ENCODE measurements at places on chromosomes 2 and 18.
A peak's percentile ranks its signal among the peaks of the same experiment; 100 is the strongest.

- no peak for DNase-seq
Measured at GRCh38 chr2:128557831-128558241, 239.2 kb upstream of the HS6ST1 start.

- DNase-seq, result no peak
Measured at GRCh38 chr2:137031731-137032130, 266.4 kb downstream of the THSD7B start.

DNA sequence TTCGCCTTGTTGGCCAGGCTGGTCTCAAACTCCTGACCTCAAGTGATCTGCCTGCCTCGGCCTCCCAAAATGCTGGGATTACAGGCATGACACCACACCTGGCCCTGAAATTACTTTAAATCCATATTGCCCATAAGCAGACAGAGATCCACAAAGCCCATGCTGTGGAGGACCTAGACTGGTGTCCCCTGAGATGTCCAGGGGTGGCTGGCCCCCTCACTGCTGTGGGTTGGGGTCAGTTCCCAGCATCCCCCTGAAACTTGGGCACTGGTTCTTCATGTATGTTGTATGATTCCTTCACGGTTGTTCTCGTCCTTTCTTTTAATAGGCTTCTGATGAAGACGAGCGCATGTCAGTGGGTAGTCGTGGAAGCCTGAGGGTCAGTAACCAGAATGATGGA is 78.1 kb upstream of the RBM44 start:
- no peak for DNase-seq

GRCh38 chr2:202657876-202658275 is 23.1 kb downstream of the FAM117B start:
- no peak for DNase-seq

DNA sequence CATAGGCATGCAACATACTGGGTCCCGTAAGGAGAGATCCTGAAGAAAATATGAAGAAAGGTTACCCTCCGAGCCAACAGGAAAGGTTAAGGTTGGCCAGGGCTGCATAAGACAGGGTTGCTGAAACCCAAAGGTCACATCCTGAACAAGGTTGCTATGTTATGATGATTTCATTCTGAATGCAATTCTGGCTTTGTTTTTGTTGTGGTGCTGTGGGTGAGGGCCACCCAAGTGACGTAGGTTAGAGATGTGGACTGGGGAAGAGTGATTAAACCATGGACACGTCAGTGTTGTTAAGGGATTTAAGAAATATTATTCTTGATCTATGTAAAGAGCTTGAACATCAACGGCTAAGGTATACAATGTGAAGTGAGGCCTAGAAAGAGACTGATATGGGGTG is 60.0 kb downstream of the ZEB2 start:
- DNase-seq, result no peak

DNA sequence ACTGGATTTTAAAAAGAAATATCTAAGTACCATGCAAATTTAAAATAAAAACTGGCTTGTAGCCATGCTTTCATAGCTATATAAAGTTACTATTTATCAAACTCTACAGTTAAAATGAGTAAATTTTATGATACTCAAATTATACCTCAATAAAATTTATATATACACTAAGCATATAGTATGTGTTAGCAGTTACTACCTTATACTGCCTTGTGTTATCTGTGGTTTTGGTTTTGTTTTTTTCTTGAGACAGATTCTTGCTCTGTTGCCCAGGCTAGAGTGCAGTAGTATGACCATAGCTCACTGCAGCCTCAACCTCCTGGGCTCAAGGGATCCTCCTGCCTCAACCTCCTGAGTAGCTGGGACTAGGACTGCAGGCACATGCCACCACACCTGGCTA is 342.1 kb downstream of the KIAA1328 start:
- DNase-seq, result no peak

DNA sequence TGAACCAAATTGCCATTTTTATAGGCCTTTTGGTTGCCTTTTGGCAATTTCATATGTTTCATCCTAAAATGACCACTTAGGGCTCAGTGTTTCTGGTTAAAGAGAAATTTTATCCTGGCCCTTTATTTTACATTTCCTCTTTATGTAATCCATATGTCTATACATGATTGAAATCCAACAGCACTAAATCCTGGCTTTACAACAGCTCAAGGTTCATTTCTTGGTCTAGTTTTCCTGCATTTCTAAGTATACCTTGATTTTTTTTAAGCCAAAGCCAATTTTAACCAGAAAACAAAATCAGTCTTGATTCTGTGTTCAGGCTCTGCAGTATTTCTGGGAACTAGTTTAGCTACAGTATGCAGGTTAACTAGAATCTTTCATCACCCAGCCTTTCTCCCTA is 11.7 kb downstream of the FZD5 start:
- no peak for DNase-seq

DNA sequence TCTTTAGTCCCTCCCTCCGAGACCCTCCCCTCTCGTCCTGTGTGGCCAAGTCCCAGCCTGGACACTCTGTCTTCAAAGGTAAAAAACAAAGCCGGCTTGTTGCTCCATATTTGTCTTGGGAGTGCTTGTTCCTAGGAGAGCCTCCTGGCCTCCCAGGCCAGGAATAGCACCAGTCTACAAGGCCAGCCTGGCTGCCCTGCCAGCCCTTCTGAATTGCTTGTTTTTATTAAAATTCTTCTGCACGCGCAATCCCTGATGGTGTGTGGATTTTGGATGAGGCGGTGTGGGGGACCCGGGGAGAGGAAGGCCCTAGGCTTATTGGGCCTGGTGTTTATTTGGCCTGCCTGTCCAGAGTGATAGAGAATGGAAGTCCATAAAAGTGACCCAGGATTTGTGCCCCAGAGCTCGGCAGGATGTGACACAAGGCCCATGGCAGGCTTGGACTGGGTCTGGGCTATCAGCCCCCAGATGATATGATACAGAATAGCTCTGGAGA is 297.3 kb downstream of the CYP26B1 start:
- DNase-seq, result no peak

GRCh38 chr2:155372969-155373368 is 674.5 kb downstream of the KCNJ3 start:
- DNase-seq, result no peak

DNA sequence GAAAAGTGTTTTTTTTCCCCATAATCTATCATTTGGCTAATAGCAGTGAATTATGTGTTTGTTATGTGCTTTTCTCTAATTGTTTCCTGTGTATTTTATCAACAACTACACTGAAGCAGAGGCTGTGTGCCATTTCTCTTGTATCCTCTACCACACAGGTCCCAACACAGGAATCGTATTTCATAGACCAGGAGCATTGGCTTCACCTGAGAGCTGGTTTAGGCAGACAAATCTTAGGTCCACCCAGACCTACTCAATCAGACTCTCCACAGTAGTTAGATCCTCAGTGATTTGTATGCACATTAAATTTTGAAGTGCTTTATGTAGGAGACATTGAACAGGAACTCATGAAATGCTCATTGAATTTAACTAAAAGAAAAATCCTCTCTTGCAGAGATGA is 109.2 kb downstream of the FSHR start:
- DNase-seq, result no peak

- DNase-seq, result no peak
Measured at GRCh38 chr2:236855176-236855865, 230.4 kb upstream of the COPS8 start.

DNA sequence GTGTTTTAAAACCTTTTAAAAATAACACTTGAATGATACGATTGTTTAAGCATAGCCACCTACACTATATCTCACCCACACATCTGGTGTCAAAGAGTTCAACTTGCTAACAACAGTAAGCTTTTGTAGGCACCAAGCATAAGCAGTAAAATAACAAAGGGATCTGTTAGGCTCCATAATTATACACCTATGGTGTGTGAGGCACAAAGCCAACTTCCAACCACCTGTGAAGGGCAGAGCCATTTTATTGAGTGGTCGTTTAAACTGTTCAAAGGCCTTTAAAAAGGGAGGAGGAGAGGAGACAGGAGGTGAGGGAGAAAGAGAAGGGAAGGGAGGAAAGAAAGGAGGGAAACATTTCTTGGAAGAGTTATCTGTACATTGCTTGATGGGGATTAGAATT is 27.9 kb downstream of the NEMP2 start:
- DNase-seq, result no peak

DNA sequence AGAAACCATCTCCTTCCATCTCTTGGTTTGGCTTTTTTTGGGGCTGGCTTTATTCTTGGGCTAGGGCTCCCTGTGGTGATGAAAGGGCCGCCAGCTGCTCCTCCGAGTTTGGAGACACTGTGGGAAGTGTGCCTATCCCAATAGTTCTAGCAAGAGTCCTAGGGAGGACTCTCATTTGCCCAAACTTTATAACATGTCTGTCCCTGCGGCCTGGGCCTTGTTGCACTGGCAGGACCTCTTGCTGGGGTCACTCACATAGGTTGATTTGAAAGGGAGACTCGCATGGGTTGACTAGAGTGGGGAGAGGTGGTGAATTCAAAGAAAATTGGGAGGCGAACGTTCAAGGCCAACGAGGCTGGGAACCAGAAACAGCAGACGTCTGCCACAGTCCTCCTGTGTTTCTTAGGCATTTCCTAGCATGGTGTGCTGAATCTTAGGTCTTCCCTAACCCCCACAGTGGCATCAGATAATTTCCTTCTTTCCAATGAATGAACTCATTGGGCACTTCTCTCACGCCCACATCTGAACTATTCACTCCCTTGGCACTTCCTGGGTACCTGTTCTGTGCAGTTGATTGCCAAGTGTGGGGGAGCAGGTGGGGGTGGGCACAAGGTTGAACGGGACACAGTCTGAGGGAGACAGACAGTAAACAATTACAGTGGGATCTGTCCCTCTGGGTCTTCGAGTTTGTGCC is 26.8 kb downstream of the NIFK start:
- DNase-seq, result no peak

- no peak for DNase-seq
Measured at GRCh38 chr2:37441055-37441454, 96.6 kb downstream of the QPCT start.

DNA sequence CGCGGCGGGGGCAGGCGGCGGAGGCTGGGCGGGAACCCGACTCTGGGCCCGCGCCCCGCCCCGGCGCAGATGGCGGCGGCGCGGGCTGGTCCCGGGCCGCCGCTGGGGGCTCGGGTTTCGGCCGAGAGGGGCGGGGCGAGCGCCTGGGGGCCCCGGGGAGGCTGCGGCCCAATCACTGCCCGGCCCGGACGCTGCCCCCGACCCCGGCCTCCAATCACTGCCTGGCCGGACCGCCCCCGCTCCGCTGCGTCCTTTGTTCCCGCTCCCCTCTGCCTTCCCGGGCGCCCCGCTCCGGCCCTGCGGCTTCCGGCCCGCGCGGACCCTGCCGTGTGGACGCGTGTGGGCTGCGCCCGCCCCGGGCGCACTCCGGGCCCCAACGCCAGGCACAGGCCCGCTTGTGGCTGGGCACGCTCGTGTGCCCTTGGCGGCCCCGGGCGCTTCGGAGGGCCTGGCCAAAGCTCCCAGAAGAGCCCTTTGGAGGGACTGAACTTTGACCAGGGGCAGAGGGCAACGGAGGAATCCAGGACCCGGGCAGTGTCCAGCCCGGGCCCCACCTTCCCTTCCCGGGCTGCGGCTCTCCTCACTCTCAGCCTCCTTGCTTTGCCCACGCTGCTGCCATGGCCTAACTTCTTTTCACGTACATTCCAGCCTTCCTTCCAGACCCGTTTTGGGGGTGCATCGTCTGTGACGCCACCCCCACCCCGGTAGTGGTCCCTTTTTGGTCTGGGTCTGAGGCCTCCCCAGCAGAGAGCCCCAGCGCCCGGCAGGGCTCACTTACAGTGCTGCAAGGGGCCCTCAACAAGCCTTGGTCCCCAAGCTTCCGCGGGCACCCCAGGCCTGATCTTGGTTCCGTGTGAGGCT is 27.1 kb upstream of the PTMA start:
- peak; percentile 70 for DNase-seq

DNA sequence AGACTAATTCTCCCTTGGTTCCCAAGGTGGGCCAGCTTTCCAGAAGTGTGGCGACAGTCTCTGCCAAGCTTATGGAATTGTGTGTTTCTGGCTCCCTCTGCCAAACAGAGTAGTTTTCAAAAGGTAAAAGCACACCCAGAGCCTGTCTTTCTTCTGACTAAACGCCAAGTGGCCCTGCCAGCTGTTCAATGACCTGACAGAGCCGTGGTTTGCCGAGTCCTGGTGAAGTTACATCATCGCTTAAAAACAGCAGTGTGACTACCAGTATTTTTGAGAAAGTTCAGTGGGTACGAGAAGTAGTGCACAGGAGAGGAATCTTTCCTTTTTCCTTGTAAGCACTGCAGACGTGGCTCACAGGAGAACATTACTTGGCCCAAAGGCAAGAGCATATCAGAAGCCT is 1.9 kb downstream of the PER2 start:
- DNase-seq, result peak; percentile 82

GRCh38 chr2:121697108-121697631 is 39.5 kb downstream of the NIFK start:
- no peak for DNase-seq

DNA sequence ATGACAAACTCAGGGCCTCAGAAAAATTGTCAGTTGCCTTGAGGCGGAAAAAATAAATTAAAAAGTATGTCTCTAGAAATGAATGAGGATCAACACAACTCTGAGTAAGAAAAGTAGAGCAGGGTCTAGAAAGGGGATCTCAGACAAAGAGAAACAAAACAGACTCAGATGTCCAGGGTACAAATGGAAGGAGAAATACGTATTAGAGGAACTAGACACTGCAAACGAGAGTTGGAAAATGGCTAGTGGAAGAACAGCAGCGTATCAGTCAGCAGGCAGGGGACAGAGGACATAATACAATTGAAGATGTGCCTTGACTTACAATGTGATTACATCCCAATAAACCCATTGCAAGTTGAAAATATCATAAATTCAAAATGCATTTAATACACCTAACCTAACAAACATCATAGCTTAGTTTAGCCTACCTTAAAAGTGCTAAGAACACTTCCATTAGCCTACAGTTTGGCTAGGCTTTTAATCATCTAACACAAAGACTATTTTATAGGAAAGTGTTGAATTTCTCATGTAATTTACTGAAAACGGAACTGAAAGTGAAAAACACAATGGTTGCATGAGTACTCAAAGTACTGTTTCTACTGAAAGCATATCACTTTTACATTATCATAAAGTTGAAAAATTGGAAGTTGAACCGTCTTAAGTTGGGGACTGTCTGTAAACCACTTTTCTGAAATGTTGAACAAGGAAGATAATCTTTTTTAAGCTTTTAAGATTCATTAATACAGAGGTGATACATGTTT is 182.8 kb downstream of the NBAS start:
- no peak for DNase-seq

- no peak for DNase-seq
Measured at GRCh38 chr2:76464310-76464709, 753.6 kb upstream of the GCFC2 start.

DNA sequence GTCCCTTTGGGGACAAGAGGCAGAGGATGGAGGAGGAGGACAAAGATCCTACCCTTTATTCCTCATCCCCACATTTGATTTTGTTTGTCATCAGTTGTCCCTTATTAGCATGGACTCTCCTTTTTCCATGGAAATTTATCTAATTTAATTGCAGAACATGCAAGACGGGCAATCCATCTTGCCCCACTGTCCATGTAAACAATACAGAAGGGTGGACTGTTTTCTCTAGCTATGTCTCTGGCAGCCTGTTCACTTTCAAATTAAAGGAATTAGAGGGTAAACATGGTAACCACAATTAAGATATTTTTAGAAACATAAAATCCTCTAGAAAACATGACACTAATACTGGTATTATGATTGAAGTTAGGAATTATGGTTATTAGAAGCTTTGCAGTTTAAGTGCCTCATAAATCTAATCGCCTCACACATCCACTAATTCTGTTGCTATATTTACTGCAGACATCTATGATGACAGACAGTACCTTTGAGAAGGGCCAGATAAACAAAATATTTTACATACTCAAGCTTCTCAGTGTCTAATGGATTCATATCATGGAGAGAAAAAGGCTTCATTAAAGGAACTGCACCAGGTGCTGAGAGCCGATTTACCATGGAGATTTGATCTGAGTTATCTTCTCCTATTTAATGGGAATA is 215.5 kb downstream of the LNPK start:
- no peak for DNase-seq
